ENCODE measurements at places on chromosomes 11 and 22.

DNA sequence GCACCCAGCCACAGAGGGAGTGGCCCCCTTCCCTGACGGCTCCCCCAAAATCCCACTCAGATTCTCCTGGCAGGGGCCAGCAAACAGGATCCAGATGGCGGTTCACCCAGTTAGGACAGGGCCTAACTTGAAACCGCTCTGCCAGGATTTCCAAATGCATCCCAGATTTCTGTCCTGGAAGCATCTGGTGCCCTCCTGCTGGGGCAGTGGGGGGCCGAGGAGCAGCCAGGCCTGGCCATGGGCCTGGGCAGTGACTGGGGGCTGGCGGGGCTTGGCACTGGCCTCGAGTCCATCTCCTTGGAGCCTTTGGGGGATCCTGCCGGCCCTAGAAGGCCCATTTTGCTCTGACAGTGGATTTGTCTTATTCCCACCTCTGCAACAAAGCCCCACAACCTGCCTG, 17.9 kb upstream of the EMID1 start:
- no peak for DNase-seq

DNA sequence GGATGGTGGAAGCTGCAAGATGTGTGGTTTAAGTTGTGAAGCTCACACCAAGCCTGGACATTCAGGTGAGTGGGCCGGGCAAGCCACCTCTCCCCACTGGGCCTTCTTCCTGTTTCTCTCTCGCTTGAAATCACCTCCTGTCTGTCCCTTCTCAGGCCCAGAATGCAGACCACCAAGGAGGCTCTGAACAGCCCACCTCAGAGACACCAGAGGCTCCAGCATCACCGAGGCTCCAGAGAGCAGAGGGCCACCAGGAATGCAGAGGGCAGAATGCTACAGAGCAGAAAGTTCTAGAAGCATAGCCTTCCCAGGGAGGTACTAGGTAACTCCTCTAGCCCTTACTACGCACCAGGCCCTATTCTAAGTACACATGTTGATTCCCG, 14.8 kb upstream of the IL2RB start:
- DNase-seq: no peak

GRCh38 chr22:28075358-28075981, 156.4 kb upstream of the PITPNB start:
- peak; percentile 64 for DNase-seq

- DNase-seq: no peak
Observed at GRCh38 chr11:75592715-75593114, 30.7 kb downstream of the SERPINH1 start.

GRCh38 chr11:118051136-118051610, 25.7 kb upstream of the TMPRSS4 start:
- DNase-seq: no peak

DNA sequence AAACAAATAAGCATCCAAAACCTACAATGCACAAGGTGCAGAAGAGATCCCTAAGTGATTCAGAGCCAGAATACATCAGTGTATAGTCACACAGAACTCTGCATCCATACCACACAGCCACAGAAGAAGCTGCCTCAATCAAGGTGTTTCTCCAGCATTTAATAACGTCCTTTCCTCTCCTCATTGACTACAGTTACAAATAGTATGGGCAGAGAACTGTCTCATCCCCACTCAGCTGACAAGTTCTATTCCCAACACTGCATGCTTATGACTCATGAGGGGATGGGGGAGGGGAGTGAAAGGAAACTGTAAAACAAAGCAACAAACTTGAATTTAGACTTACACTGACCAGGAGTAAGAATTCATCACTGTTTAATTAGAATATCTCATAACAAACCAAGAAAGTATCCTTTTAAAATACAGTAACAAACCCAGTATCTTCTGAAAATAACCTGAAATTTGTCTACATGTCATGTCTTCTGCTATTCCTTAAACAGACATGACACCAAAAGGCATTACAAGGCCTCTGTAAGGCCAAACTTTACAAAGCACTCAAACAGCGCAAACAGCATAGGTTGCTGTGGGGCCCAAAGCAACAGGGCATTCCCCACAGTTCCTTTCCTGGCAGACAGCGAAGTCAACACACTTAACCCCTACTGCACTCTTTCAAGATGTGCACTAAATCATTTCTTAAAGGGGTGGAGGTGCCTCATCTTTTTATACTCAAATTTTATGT, 29.3 kb downstream of the CELF1 start:
- peak; percentile 74 for DNase-seq

DNA sequence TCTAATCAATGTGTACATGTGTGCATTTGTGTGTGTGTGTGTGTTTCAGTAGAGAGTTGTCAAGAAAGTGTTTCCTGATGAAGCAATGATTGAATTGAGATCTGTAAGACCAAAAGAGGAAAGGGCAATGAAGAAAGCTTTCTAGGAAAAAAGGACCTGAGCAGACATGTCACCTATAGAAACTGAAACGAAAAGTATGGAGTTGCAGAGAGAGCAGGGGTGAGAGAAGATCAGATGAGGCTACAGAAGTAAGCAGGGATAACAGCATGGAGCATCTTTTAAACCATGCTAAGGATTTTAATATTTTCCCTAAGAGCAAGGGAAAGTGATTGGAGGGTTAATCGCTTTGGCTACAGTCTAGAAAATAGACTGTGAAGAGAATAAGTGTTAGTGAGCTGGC, 1459.4 kb upstream of the TENM4 start:
- no peak for DNase-seq

- no peak for DNase-seq
Observed at GRCh38 chr22:39925909-39926679, 25.2 kb downstream of the GRAP2 start.

DNA sequence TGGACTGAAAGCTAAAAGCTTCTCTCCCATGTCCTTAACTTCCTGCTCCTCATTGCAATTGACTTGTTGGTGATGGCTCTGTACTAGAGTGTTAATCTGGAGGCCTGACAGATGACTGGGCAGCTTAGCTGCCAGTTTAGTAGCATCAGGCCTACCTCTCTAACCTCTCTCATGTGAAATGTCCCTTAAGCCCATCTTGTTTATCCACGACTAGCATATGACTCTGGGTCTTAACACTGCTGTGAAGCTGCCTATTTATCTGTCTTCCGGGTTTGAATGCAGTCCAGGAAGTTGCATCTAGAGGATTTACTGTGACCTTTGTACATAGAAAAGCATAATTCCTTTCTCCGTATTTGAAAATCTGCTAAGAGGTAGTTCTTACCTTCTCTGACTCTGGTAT, 85.3 kb upstream of the HORMAD2 start:
- DNase-seq: no peak

- no peak for DNase-seq
Observed at GRCh38 chr11:70203751-70204465, 812 bp downstream of the FADD start.

GRCh38 chr11:123069908-123070821, 8.2 kb upstream of the HSPA8 start:
- no peak for DNase-seq

GRCh38 chr11:10524471-10524870, 16.5 kb downstream of the RNF141 start:
- DNase-seq: no peak

- DNase-seq: no peak
Observed at GRCh38 chr22:48118654-48119053, 1356.2 kb downstream of the TBC1D22A start.

DNA sequence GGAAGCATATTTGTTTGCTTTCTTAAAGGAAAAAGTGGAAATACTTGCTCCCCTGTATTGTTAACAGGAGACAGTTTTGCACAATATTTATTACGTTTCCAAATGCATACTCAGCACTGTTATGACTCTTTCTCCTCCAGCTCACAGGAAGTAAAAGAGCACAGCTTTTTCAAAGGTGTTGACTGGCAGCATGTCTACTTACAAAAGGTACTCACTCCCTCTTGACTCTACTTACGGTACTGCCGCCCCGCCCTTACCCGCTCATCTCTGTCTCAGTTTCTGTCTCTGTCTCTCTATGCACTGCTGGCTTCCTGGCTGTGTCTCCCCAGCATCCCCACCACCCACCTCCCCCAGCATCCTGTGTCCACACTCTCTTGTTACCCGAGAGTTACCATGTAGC, 32.2 kb upstream of the MYO18B start:
- no peak for DNase-seq

- no peak for DNase-seq
Observed at GRCh38 chr11:79160791-79161403, 279.9 kb downstream of the TENM4 start.

DNA sequence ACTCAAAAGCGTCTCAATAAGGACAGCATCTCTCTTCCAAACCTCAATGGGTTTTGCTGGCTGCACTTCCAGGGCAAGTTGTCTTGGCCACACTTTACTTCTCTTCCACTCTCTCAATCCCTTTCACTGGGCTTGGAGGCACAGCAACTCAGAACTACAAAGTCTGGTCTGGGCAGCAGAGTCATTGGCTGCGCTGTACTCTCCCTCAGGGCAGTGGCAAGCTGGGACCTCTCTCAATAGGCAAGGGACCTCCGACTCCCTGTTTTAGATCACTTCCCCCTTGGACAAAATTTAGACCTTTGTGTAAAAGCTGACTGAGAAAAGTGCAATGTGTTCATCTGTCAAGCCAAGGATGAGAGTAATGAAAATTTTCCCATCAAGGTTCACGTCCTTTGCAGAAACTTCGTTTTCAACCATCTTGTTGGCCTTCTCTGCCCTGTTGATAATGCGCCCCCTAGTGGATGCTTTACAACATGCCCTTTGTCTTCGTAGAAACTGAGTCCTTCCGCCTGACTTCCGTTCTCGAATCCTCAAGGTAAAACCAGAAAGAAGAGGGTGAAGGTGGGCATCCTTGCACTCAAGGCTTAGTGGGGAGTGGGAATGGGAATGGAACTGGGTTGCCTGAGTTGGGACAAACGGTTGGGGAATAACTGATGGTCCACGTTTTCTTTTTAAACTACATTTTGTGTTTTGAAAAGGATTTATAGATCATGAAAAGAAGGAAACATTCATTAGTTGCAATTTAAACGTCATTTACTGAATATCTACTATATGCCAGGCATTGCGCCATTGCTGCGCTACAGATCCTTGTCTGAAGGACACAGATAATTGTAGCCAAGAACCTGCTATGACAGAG, 99.1 kb downstream of the CD44 start:
- no peak for DNase-seq

GRCh38 chr11:2432628-2433071, 11.7 kb downstream of the TRPM5 start:
- no peak for DNase-seq
